Colonic mucosa (tissue), 4 donors: ENCODE measurements at places on chromosomes 3 and 15.

- peaks cover 24% of the 10 kb centered on the region for H3K27me3 ChIP-seq
- H3K36me3 ChIP-seq = no peaks in the 10 kb centered on the region
- DNase-seq = no peak
- no peak overlapping the region for H3K27ac ChIP-seq
These were observed 1.8 kb downstream of the SLC6A1 start for GRCh38 chr3:10994306-10994705.

DNA sequence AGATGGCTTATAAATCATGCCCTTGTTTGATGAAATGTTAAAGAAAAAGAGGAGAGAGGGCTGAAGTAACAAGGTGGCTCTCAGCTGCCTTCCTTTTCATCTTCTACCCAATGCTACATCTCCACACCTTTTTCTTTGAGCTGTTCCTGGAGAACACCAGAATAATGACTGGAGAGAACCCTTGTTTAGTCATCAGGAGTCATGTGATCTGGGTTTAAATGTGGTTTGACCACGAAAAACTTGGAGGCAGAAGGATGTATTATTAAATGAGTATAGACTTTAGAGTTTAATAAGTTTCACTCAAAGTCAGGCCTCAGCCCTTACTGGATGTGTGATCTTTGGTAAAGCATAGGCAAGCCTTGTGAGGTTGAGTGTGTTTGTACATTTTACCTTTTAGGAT, 230.3 kb upstream of the TBL1XR1 start:
- no peak overlapping the region for H3K27ac ChIP-seq
- DNase-seq = no peak
- no peaks in the 10 kb centered on the region for H3K36me3 ChIP-seq
- H3K4me3 ChIP-seq = no peak overlapping the region

DNA sequence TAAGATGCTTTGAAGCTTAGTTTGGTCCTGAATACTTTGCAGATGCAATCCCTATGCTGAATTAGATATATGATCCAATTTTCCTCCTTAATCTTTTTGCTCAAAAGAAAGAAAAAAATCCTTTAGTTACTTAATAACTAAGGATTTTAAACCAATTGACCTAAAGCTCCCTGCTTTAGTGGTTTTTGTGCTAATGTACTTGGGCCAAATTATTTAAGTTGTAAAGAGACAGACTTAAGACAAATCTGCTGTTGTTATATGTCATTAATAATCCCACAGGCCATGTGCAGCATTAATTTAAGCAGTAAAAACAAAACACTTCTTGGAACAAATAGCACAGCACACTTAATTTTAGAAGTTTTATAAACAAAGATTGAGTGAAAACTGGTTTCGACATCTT, 776.1 kb upstream of the SEMA6D start:
- H3K36me3 ChIP-seq = no peaks in the 10 kb centered on the region
- no peak overlapping the region for H3K27ac ChIP-seq
- no peak overlapping the region for H3K4me3 ChIP-seq
- no peak for DNase-seq

- no peaks in the 10 kb centered on the region for H3K27me3 ChIP-seq
- H3K36me3 ChIP-seq = no peaks in the 10 kb centered on the region
- H3K4me1 ChIP-seq = peaks cover 8% of the 10 kb centered on the region
- peak; percentile 80 for DNase-seq
These were observed 2.9 kb upstream of the FAM43A start for GRCh38 chr3:194682694-194683310.

DNA sequence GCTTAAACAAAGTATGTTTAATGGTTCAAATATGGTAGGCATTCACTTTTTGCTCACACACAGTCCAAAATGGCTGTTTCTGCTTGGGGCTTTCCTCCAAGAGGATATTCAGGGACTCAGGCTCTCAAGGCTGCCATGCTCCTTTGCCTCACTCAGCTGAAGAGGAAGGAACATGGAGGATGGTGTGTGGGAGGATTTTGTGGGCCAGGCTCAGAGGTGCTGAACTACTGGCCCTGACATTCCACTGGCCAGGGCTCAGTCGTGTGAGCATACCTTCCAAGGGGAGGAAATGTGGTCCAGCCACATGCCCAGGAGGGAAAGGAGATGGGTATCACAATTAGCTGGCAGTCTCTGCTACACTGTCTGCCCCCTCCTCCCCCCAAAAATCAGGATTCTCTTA, 8.7 kb downstream of the PXYLP1 start:
- no peaks in the 10 kb centered on the region for H3K36me3 ChIP-seq
- H3K27me3 ChIP-seq = no peaks in the 10 kb centered on the region
- H3K4me3 ChIP-seq = no peak overlapping the region
- H3K27ac ChIP-seq = no peak overlapping the region
- no peaks in the 10 kb centered on the region for H3K4me1 ChIP-seq
- no peak for DNase-seq

- no peaks in the 10 kb centered on the region for H3K27me3 ChIP-seq
- H3K4me3 ChIP-seq = no peak overlapping the region
- no peaks in the 10 kb centered on the region for H3K4me1 ChIP-seq
- H3K27ac ChIP-seq = no peak overlapping the region
These were observed 339.8 kb upstream of the WNT5A start for GRCh38 chr3:55826731-55827496.

DNA sequence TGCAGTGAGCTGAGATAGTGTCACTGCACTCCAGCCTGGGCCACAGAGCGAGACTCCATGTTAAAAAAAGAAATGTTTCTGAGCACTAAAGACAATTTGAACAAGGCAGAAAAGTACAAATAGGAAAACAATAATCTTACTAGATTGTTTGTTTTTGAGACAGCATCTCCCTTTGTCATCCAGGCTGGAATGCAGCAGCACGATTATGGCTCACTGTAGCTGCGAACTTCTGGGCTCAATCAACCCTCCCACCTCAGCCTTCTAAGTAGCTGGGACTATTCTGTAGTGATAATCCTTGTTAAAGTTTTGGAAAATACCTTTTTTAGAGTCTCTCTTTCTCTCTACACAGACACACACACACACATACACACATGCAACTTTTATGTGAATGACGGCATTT, 107.1 kb downstream of the LPP start:
- no peak overlapping the region for H3K27ac ChIP-seq
- H3K4me3 ChIP-seq = no peak overlapping the region
- H3K27me3 ChIP-seq = no peaks in the 10 kb centered on the region
- peaks cover 25% of the 10 kb centered on the region for H3K4me1 ChIP-seq
- H3K36me3 ChIP-seq = no peaks in the 10 kb centered on the region

DNA sequence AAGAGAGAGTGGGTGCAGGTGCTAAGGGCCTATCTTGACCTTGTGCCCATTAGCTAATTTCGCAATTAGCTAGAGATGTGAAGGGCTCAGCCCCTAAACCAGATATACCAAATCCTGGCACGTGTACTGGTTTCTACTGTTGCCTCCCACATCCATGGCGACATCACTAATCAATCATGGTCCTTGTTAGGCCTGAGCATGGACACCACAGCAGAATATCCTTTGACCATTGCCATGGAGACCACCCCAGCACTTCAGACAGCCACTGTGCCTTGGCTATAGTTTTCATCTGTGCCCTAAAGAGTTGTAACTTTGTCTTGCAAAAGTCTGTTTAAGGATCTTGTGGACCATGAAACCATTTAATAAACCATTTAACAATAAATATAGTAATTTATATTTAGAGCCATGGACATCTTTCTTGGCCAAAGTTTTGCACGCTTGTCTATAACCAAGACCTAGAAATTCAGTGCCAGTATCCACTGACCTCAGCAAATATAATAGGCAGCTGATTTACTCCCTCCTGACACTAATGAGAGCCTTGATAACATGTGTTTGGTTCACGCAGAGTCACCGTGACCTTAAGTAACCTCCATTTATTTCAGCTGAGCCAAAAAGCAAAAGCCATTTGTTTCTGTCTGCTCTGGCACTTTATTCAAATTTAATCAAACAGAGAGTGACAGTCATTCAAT, 43.4 kb downstream of the COLQ start:
- H3K4me3 ChIP-seq = no peak overlapping the region
- no peaks in the 10 kb centered on the region for H3K36me3 ChIP-seq
- H3K27me3 ChIP-seq = no peaks in the 10 kb centered on the region
- H3K4me1 ChIP-seq = no peaks in the 10 kb centered on the region
- H3K27ac ChIP-seq = no peak overlapping the region

GRCh38 chr3:151322511-151322910, 5.9 kb upstream of the GPR87 start:
- no peaks in the 10 kb centered on the region for H3K27me3 ChIP-seq
- DNase-seq = no peak
- no peaks in the 10 kb centered on the region for H3K4me1 ChIP-seq
- no peak overlapping the region for H3K4me3 ChIP-seq

DNA sequence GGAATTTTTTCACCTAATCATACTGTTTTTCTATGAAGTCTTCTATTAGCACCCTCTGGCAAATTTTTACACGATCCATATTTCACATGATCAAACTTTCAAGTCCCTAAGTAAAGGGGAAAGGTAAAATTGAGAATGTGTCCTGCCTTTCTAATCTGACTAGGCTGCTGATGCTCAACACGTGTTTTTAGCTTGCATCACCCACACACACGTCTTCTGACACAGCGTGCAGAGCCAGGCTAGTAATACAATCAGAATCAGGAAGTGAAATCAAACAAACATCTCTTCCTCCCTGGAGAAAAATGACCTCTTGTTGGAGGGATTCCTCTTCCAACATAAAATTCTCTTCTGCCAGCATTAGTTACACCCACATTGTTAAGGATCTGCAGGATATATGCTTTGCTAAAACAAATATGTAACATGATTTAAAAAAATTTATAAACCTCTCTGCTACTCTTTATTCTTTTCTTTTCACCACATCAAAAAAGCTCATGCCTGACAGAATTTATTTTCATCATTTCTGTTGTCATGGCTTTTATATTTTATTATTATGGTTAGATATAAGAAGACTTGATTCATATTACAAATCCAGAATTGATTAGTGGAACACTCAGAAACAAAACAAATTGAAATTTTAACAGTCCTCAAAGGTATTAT, 122.4 kb downstream of the RAP2B start:
- H3K36me3 ChIP-seq = no peaks in the 10 kb centered on the region
- peak; percentile 30 for DNase-seq
- H3K4me3 ChIP-seq = no peak overlapping the region
- H3K27ac ChIP-seq = no peak overlapping the region
- no peaks in the 10 kb centered on the region for H3K27me3 ChIP-seq
